ENCODE measurements at places on chromosomes 2 and 18.
A peak's percentile ranks its signal among the peaks of the same experiment; 100 is the strongest.

- DNase-seq = no peak
Measured at GRCh38 chr18:21164548-21165095, 53.0 kb upstream of the ROCK1 start.

GRCh38 chr18:9613550-9614400 is 584 bp downstream of the PPP4R1 start:
- peak; percentile 15 for DNase-seq

DNA sequence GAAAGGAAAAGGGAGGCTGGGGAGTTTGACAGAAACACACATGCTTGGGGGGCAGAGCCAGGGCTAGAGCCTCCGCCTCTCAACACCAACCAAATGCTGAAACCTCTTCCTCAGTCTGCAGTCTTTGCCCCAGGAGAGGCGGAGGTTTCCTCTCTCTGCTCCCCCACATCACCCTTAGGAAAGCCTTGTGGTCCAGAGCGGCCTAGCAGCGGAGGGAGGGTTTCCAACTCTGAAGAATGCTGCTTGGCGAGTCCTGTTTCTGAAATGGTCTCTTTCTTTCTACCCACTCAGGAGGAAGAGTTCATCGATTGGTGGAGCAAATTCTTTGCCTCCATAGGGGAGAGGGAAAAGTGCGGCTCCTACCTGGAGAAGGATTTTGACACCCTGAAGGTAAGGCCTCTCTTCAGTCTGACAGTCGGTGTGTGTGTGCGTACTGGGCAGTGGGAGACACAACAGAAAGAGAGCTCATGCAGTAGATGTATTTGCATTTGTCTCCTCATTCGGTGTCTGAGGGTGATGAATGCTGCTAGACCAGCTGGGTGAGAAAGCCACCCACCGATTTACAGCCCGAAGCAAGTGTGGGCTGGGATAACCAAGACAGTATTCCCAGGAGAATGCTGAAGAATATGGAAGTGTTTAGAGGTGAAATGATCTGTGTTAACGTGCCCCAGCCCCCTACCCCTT is 190.5 kb downstream of the DYSF start:
- no peak for DNase-seq

GRCh38 chr2:119174993-119175347 is 16.4 kb upstream of the C1QL2 start:
- DNase-seq = no peak

DNA sequence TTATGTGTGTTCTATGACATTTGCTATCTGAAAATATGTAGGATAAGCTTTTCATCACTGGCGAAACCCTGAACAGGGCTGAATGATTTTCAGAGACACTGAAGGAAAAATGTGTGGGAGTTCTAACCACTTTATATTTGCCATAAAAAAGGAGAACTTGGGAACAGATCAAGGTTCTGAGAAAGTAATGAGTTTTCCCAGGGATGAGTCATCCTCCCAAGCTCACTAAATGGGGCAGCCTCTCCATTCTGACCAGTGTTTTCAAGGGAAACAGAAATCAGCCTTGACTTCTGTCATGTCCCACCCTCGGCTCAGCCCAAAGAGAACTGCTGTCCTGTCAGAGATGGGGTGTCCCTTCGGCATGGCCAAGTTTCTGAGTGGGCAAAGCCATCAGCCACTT is 2109.8 kb upstream of the CELF4 start:
- no peak for DNase-seq

GRCh38 chr2:227849906-227850305 is 21.5 kb upstream of the DAW1 start:
- DNase-seq = no peak

GRCh38 chr2:202025816-202026215 is 7.8 kb upstream of the FZD7 start:
- no peak for DNase-seq

GRCh38 chr2:160917850-160918249 is 242.4 kb upstream of the TANK start:
- no peak for DNase-seq

GRCh38 chr18:67924656-67925055 is 408.1 kb upstream of the DSEL start:
- no peak for DNase-seq

- no peak for DNase-seq
Measured at GRCh38 chr2:48406116-48406515, 123.8 kb upstream of the STON1 start.
